ENCODE measurements at places on chromosomes 3 and 15.

- ATAC-seq: peak; percentile 8
These were observed 1.8 kb upstream of the ZMYND10 start for GRCh38 chr3:50347187-50347813.

GRCh38 chr15:41558400-41559238 is at the start of gene TYRO3:
Gene TYRO3, plus strand, starts transcription at chr15:41559212. Its CDS starts 46 bp downstream, at chr15:41559258.
- peak; percentile 12 for ATAC-seq

DNA sequence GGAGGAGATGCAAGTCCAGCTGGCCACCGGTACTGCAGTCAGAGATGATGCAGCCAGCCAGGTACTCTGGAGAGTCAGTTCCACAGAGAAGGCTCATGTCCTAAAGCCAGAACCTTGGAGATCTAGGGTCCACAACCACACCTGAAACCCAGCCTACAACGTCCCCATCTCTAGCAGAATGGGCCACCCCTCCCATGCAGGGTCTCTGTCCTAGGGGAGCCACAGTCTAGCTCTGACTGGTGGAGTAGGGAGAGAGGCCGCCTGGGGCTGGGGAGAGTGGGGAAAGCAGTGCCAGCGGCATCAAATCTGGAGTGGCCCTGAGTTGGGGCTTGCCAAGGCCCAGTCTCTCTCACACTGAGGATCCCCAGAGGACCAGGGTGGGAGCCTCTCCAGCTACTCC is 43.5 kb downstream of the PTH1R start:
- ATAC-seq: no peak

GRCh38 chr3:52429779-52430415 is 15.0 kb downstream of the SEMA3G start:
- ATAC-seq: no peak

GRCh38 chr3:9225268-9225667 is 24.2 kb downstream of the SRGAP3 start:
- no peak for ATAC-seq
